Fibroblast of villous mesenchyme (primary cell): ENCODE measurements at places on chromosomes 3 and 15. TPM values are rescaled to one million over a fixed set of nuclear protein-coding genes. Genes with fewer than 3 reads are reported as not detected.
A peak's percentile ranks its signal among the peaks of the same experiment; 100 is the strongest.

GRCh38 chr3:131350506-131350905 is 31.1 kb upstream of the NUDT16 start:
- peak; percentile 13 for DNase-seq

DNA sequence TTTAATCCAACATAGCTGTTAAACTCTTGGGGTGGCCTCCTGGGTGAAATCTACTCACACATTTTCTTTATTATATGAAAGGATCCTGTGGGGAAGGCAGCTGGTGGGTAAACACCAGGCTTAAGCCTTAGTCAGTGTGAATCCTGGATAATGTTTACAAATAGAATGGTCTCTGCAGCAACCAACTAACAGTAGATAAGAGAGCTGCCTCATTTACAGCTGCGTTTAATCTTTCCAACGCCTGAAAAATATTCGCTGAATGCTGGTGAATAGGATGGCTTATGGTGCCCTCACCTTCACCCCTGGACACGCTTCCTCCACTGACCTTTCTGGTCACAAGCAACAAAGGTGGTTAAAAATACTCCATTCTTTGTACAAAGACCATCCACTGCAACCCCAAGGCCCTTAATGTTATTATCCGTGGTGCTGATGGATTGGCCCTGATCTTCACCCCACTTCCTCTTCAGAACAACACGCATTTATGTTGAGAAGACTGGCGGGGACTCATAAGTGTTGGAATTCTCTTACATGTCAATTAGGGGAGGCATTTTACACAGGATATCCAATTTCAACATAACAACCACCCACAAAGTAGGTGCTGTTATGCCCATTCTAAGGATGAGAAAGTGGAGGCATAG is 120.0 kb upstream of the FRMD4B start:
- DNase-seq, result peak; percentile 55

- DNase-seq, result no peak
These were observed 414.2 kb downstream of the GABRB3 start for GRCh38 chr15:26358708-26359107.

MOBP gene
- total RNA-seq, result not detected in 2 replicates

- DNase-seq, result peak; percentile 16
These were observed 1.1 kb downstream of the TICRR start for GRCh38 chr15:89576417-89576773.

DNA sequence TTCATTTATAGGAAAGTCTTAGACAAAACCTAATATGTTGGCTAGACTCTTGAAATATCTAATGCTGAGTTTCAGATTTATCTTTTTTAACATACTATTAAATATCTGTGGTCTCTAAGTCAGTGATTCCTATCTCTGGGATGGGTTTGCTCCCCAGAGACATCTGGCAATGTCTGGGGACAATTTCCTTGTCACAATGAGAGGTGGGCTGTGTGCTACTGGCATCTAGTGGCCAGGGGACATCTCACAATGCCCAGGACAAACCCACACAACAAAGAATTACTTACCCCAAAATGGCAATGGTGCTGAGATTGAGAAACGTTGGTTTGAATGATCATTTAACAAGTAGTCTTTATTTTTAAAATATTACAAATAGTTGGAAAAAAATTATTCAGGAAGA is 602.1 kb downstream of the MAGI1 start:
- DNase-seq, result peak; percentile 12

CYP1A2 gene
- total RNA-seq, result not detected in 2 replicates

KLHL40 gene
- not detected in 2 replicates for total RNA-seq

DNA sequence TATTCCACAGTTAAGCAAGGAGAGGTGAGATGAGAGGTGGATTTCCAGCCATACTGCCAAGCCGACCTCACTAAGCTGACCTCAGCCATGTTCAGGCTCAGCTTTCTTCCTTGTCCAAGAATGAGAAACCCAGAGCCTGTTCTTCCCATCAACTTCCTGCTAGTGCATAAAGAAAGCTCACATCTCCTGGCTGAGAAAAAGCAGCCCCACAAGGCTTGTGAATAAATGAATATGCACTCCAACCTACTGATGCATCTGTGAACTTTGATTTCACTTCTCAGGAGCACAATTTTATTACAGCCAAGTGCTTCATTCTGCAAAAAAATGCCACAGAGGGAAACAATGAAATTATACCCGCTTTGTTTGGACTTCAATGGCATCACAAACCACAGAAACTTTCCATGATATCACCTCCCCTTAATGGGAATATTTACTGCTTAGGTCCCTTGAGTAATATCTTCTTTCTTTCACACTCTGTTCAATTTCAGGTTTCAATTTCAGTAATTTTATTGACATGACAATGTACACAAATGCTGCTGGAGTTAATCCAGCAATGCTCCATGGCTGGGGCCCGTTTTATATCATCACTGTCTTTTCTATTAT is 437.0 kb upstream of the PPP2R3A start:
- no peak for DNase-seq

GRCh38 chr15:73941871-73942635 is 15.8 kb downstream of the LOXL1 start:
- DNase-seq, result no peak

SH2D7 gene
- not detected in 2 replicates for total RNA-seq

GRCh38 chr3:6516143-6516542 is 344.8 kb upstream of the GRM7 start:
- no peak for DNase-seq

DNA sequence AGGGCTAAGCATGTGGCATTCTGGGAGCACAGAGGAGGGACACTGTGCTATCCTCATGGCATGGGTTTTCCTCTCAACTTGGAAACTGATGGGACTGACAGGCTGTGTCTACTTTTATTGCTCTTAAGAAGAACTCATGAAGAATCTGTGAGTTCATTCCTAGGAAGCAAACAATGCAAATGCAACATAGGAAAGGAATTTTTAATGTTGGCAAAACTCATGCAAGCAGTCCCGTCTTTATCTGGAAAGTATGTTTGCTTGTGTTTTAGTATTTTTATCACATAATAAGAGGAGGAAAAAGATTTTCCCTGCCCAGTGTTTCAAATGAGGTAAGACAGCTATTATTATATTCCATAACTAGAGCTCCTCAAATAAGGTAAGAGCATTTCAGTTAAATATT is 89.7 kb downstream of the TRIM42 start:
- no peak for DNase-seq

- no peak for DNase-seq
These were observed 116.3 kb downstream of the CHL1 start for GRCh38 chr3:312911-313310.

DNAH1 gene
- total RNA-seq, result 4.7 and 4.8 TPM in 2 replicates

DNA sequence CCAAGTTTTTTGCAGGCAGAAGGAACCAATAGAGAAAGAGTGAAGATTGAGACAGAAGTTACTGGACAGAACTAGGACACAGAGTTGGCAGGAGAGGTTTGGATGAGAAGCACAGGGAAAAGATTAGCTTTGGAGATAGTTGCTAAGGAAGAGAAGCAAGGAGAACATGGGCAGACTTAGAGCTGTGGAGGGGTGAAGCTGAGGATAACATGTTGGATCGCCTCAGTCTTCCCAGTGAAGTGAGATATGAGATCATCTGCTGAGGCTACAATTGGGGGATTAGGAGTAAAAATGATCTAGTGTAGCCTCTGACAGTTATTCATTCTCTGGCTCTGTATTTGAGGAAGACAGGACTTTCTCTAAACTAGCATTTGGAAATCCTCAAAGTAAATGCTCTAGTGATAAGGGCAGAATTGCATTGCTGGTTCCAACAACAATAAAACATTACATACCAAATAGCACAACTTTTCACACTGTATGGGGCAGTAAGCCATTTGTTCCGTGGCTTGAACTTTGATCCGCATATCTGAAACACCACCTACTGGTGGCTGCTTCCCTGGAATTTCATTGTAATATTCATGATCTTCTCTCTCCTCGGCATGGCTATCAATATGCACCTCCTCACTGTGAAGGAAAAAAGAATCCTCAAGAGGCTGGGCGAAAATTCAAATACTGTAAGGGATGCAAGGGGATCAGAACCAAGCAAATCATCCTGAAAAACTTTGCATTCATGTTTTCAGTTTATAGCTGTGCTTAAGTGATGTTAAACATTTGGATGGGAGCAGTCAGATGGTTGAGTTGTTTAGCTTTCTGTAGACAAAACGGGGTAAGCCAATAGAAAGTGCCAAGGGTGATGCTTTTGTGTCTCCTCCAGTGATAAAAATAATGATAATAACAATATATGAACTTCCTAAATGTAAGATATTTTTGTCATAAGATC is 22.2 kb upstream of the EID1 start:
- peak; percentile 52 for DNase-seq

RHOV gene
- under 0.01 TPM in 1 of 2 replicates, not detected in the other for total RNA-seq

DNA sequence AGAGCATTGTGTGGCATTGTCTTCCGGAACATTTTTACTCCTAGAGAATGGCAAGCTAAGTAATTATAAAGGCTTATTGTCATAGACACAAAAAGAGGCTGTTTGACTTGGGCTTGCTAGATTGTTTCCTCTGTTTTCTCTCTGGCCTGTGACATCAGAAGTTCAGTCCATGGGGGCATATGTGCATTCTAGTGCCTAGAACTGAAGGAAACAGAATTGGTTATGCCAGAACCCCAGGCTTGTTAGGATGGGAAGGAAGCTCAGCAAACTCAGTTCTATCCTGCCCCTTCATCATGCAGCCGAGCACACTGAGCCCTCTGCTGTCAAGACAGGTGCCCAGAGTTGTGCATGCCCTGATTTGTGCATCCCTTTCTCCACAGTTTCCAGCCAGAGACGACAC is 131.3 kb downstream of the PDE8A start:
- no peak for DNase-seq

DNA sequence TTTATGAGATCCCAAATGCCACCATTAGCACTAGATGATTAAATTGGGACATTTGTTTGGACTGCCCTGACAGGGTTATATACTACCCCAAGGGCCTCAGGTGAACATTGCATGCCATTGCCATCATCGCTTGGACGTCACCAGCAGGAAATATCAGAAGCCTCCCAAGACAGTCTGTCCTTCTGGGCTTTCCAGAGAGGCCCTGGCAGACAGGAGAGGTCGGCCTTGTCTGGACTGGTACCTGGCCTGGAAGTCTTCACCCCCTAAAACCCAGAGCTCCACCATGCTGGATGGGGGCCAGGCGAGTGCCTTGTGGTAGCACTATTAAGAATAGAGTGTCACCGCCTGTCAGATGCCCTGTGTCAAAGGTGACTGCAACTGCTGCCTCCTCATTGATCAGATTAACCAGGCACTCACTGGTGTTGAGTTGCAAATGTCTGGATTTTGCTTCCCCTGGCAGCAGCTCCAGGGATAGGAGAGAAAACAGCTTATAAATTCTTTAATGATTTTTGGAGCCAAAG is 324.1 kb upstream of the RASGRP1 start:
- no peak for DNase-seq

DNA sequence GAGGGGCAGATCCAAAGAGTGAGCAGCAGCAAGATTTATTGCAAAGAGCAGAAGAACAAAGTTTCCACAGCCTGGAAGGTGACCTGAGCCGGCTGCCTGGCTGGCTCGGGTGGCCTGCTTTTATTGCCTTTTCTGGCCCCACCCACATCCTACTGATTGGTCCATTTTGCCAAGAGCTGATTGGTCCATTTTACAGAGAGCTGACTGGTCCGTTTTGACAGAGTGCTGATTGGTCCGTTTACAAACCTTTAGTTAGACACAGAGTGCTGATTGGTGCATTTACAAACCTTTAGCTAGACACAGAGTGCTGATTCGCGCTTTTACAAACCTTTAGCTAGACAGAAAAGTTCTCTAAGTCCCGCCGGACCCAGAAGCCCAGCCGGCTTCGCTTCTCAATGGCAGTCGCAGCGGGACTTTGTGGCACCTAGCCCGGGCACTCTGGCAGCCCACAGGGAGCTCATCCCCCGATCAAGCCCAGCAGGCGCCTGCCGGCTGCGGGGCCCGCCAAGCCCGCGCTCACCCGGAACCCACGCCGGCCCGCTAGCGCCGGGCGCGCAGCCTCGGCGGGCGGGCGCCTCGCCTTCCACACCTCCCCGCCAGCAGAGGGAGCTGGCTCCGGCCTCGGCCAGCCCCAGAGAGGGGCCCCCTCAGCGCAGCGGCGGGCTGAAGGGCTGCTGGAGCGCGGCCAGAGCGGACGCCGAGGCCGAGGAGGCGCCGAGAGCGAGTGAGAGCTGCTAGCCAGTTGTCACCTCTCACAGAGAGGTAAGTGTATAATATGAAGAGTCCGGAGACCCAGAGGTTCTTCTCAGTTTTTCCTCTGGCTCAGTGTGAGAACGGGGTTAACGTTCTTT is 339.2 kb downstream of the CHL1 start:
- DNase-seq, result peak; percentile 2
